ENCODE measurements at places on chromosomes 6 and 20.

DNA sequence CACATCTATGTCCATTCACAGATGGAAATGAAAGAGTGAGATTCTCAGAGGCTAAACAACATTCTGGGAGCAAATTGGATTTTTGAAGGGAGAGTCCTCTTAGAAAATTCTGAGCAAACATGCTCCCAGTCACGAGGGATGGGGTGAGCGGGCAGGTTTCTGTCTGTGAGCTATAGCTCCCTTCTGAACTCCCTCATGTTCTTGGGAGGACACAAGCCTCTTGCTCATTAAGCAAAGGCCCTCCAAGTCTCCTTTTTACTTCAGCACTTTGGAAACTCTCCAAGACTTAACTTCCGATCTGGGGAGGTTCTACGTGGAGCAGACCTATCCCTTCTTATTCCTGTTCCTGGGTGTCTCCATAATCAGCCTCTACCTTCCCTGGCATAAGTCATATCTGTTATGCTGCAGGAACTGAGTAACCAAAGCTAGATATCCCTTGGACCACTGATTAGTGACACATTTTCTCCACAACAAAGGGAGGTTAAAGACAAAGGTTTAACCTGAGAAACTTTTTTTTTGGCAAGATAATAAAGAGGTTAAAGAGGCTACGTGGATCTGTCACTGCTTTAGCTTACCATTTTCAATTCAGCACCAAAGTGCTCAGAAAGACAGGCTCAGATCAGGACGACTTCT, 33.0 kb upstream of the SMIM29 start:
- DNase-seq: no peak

DNA sequence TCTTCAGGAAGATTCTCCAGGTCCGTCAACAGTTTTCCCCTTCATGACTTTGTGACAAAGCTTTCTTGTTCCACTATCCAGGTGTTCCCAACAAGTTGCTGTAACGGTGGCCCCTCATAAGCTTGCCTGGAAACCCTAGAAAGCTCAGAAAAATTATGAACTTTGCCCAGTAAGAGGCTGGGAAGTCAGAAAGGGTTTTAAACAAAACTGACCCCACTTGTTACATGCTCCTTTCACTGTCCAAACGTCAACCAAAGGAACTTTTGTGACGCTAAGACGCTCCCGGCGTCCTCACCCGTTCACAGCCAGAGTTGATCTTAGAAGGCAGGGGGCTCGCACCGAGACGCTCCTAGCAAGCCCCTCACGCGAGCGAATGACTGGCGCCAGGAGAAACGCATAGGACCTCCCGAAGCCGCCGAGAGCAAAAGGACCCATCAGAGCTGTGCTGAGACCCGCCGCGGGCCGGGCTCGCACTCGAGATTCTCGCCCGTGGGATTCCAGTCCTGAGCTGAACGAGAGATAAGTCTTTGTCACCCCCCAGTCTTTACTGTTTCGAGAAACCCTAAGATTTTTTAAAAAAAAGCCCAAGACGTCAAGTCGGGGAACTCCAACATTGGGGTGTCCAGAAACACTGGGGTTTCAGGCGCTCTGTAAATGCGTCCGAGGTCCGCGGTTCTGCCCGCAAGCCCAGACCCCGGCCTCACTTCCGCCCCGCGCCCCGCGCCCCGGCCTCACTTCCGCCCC, 544 bp upstream of the ACAT2 start:
- DNase-seq: no peak

DNA sequence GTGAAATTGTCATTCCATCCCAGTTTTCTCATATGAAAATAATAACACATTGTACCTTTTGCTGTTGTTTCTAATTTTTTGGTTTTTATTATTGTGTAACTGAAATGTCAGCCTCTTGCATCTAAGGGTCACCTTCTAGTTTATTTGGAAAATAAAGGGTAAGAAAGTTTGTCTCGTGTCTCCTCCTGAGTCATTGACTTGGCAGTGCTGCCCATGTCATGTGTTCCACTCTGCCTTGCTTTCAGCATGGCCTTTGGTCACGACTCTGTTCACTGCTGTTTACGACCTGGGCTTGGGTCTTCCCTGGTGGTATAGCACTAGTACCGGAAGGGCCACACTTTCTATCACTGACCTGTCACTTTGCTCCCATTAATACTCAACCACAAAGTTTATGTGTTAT, 171.4 kb upstream of the RSPO3 start:
- DNase-seq: no peak

DNA sequence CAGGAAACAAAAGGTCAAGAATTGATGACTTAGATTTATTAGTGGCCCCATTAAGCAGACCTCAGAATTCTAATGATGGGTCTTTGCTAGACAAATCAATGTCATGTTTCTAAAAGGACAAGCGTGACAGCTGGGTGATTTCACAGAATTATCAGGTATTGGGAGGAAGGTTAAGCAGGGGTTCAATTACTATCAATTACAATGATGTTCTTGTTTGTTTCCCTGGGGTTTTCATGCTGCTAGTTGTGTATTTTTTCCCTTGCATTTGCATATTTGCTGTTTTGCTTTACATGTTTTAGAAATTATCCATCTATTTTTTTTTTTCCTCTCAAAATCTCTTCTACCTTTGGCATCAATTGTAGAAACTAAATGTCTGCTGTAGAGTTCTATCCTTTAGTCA, 27.9 kb downstream of the GNAS start:
- no peak for DNase-seq

DNA sequence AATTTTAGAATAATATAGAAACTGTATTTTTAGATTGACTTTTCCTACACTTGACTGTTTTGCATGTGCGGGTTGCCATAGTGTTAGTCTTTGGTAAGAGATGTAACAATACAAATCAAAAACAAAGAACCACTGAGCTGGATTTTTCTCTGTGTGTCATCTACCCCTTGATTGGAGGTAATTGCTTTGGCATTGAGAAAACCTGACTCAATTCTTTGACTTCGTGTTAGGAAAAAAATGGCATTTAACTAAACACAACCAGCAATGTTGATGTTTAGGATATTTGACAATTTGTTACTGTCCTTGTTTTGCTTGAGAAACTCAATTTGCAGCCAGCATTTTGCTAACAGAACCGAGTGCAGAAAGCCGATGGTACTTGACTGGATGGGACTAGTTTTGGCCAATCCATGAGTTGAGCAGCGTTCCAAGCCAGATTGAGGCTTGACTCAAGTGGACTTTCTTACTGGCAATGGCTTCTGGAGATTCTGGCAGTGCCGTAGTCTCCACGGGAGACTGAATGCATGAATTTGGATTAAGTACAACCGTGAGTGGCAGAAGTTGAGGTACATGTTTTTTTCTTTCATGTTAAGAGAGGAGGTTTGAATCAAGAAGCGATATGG, 17.1 kb downstream of the TPBG start:
- no peak for DNase-seq

- DNase-seq: no peak
Observed at GRCh38 chr6:142404751-142405150, 102.9 kb downstream of the ADGRG6 start.

DNA sequence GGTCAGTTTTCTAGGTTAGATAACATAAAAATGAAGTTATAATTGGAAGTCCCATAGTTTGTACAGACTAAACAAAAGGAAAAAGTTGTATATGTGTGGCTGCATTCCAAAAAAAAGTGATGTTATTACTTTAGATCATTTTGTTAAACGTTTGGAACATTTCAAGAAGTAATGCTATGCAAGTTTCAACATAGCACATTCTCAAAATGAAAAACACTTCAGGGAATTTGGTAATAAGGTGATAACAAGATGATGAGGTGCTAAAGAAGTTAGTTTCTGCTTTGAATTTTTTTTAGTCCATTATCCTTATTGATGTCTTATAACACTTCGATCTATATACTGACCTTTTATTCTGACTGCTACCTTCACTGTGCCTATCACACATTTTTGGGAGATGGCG, 250.7 kb downstream of the PHF3 start:
- DNase-seq: no peak

DNA sequence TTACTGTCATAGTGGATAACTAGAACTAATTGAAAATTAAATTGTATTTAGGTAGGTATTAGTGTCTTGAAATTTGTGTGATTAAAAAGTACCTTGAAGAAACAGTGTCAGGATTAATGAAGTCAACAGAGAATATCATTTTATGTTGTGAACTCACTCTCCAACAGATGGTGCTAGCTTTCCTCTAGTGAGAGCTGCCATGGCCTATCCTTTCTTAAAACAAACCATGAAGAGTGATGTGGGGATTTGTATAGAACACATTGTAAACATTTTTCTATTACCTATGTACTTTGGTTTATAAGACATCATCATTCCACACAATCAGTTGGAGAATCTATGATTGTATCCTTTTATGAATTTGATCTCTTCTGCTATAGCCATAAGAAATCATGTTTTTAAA, 4.8 kb upstream of the SRSF12 start:
- no peak for DNase-seq

DNA sequence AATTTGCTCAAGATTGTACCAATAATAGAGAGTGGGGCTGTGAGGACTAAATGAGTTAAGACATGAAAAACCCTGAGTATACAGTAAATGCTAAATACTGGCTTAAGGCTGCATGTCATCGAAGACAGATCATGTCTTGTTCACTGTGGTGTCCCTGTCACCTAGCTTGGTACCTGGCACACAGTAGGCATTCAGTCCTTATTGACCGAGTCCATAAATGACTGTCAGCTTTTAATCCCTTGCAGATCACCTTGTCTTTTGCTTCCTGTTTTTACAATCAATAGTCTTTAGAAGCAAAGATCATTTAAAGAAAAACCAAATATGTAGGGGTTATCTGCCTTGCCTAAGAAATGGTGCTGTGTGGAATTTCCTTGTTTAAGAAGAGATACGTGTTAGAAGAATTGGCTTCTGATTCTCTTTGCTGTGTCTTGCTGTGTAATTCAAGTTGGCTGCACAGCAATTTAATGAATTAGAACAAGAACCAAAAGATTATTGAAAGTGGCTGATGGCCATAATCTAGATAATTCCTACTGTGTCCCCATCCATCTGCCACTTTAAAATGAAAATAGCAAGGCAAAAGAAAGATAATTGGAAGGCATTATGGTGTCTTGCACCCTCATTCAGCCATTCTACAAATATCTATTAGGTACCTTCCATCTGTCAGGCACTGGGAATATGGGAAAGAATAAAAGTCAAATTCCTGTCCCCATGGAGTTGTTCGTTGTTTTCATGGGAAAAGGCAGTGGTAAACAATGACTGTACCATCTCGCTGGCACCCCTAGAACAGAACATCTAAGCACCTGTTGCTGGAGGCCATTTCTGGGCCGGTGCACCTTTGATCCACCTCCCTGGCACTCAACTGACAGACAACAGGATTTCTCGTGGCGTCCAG, 12.4 kb upstream of the MAPK13 start:
- no peak for DNase-seq

- peak; percentile 99 for DNase-seq
Observed at GRCh38 chr6:16769131-16769985, 8.1 kb upstream of the ATXN1 start.

DNA sequence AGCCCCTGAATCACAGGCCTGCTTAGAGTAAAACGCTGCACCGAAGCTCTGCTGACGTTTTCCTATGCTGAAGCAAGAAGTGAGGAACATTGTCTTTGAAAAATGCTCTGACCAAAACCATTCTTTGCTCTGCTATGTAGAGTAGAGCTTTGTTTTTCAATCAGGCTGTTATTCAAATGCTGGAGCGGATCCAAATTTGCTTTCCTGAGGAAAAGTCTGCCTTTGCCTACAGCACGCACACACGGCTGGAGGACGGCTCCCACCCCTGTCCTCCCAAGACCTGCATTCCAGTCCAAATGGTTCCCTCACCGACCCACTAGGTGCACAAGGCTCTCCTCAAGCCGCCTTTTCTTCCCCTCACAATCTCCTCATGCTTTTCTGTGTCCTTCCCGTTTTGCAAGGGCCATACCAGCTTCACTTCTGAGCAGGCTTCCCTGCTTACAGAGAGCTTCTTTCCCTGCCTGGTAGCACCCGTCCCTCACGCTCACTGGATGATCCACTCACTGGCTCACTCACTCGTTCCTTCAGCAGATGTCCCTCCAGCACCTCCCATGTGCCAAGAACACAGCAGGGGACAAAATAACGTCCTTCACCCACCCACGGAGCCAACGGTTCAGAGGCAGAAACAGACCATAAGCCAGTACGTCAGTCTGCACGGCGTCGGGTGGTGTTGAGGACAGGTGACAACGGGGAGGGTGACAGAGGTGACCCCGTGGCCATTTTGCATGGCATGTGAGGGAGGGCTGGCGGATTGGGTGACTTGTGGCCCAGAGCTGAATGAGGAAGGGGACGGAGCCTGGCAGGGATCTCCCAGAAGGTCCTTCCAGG, 137.9 kb upstream of the NEDD9 start:
- no peak for DNase-seq

DNA sequence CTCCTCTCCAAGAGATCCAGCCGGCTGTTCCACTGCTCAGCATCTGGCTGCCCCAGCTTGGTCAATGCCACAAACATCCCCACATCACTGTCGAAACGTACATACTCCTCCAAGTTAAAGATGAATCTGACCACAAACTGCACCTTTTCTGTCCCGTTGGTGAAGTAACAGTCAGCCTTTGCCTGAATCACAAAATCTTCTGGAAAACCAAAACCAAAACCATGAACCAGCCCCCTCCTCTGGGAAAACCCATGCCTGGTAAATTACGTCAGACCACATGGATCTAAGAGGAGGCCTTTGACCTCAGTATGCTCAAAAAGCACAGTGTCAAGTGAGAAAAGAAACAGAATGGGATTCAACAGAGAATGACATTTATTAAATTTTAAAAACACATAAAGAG, 1.7 kb downstream of the HLA-DOB start:
- peak; percentile 37 for DNase-seq

- DNase-seq: no peak
Observed at GRCh38 chr20:48571949-48572847, 255.6 kb downstream of the PREX1 start.

- no peak for DNase-seq
Observed at GRCh38 chr20:7004801-7005200, 237.3 kb downstream of the BMP2 start.

GRCh38 chr20:49775229-49775693, 37.4 kb upstream of the SLC9A8 start:
- DNase-seq: peak; percentile 76

GRCh38 chr20:48745330-48745729, 82.5 kb downstream of the PREX1 start:
- DNase-seq: no peak

- DNase-seq: no peak
Observed at GRCh38 chr6:147891671-147892070, 383.2 kb downstream of the SAMD5 start.

DNA sequence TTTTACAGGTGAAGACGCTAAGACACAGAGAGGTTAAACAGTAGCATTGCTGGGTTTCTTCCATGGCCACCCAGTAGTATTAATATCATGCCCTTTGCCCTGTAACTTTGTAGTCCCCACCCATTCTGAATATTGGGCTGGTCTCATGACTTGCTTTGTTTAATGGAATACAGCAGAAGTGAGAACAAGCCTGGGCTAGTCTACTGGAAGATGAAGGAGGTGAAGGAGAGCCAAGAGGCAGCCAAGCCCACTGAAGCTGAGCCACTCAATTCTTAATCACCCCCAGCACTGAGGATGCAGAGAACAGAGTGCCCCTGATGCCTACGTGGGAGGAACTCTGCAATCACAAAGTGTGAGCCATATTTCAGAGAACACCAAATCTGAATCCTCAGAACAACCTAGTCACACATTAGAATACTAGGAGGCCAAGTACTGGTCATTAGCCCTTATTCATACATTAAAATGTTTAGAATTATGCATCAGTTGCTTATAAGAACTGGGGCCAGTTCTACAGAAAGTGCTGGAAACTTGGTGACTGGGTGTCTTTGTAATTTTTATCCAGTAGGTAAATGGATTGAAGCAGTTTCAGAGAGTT, 270.1 kb upstream of the PRND start:
- no peak for DNase-seq
